ENCODE measurements at places on chromosomes 5 and 9. TPM values are rescaled to one million over a fixed set of nuclear protein-coding genes. Genes with fewer than 3 reads are reported as not detected.
A peak's percentile ranks its signal among the peaks of the same experiment; 100 is the strongest.

DNA sequence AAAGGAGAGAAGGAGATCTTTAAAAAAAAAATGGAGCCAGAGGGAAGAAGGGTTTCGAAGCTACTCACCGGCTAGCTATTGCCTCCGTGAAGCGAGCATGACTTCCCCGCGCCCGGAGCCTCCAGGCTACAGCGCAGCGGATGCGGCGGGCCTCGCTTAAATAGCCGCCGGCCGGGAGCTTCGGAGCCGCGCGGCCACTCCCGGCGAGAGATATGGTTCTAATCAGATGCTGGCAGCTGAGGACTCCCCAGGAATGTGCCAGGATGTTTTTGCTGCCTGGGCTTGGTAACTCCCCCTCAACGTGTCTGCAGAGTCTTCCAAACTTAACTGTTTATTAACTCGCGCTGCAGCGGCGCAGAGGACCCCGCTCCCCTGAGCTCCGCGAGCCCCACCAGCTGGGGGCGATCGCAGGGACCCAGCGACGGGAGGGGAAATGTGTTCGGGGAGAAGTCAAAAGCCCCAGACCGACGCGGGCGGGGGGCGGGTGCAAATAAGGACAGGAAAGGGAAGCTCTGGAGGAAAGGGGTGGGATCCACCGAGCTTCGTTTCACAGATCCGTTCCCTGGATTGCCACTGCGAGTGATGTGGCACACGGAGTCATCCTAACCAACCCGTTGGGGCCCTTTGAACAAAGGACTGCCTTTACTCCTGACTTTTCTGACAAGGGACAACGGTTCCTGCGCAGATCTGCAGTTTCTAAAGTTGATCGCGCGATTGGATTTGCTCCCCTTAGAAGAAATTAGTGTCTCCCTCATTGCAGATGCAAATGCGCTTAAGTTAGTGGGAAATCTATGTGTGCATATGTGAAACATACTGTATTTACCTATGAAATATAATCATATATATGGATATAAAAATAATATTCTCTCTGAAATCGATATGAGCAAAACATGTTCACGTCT, at the start of gene DAB2:
Gene DAB2, minus strand, starts transcription at position 245 of the 902 bp plus-strand sequence. CDS start 30,660 bp downstream, outside the sequence.
- no peaks in the 10 kb centered on the region for H3K36me3 ChIP-seq
- H3K27ac ChIP-seq: peak within 1 kb of the TSS; percentile 90
- peak within 1 kb of the TSS; percentile 77 for H3K4me3 ChIP-seq
- no peaks in the 10 kb centered on the region for H3K27me3 ChIP-seq
- DNase-seq: peak; percentile 97

The UIMC1 gene
- polyA plus RNA-seq: 23.4 TPM

DNA sequence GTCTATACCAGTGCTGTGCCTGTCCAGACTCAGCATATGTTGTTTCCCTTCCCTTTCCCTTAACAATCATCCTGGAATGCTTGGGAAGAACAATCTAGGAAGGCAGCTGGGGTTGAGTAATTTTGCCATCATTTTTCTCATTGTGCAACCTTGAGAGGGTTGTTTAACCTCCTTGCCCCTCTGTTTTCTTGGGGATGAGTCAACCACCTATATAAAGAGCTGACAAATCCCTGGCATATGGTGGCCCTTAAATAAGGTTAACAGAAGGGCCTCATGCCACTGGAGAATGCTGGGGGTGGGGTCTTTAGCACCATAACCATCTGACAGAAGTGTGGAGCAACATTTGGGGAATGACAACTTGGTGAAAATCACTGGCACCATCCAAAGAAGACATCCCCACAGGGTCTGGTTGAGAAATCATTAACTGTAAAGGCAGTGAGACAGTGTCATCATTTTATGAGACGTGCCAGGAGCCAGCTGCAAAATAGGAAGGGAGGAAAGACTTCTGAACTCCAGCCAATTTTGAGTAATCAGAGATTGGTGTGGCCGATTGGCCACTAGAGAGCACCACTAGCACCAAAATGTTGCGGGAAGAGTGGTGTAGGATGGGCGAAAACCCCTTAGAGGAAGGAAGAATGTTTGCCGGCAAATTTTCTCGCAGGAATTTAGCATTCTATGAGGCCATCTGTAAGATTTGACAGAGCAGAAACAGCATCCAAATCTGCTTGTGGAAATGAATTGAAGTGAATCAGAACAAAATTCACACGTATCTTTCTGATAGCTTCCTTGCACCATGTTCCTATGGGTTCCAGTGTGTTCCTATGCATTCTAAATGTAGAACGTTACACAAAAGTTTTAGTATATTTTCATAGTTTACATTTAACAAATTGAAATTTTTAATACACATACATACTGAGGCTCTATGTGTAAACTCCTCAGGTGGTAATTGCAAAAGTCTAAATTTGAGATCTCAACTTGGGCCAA, 113.8 kb downstream of the MSX2 start:
- peaks cover 6% of the 10 kb centered on the region for H3K4me1 ChIP-seq
- H3K36me3 ChIP-seq: no peaks in the 10 kb centered on the region
- DNase-seq: peak; percentile 77
- no peak overlapping the region for H3K27ac ChIP-seq
- H3K27me3 ChIP-seq: peaks cover 4% of the 10 kb centered on the region
- H3K4me3 ChIP-seq: no peak overlapping the region

- no peak within 1 kb of the TSS for H3K27ac ChIP-seq
- no peaks in the 10 kb centered on the region for H3K36me3 ChIP-seq
- peak within 1 kb of the TSS; percentile 56 for H3K4me3 ChIP-seq
- DNase-seq: peak; percentile 88
Observed at GRCh38 chr9:97038611-97039513, at the start of gene CTSV. Gene CTSV (minus strand): TSS chr9:97039142. CDS start chr9:97038043, 1,099 bp downstream.

- no peaks in the 10 kb centered on the region for H3K4me1 ChIP-seq
- no peaks in the 10 kb centered on the region for H3K36me3 ChIP-seq
- DNase-seq: no peak
Observed at GRCh38 chr5:174555726-174556125, 168.7 kb upstream of the MSX2 start.

DNA sequence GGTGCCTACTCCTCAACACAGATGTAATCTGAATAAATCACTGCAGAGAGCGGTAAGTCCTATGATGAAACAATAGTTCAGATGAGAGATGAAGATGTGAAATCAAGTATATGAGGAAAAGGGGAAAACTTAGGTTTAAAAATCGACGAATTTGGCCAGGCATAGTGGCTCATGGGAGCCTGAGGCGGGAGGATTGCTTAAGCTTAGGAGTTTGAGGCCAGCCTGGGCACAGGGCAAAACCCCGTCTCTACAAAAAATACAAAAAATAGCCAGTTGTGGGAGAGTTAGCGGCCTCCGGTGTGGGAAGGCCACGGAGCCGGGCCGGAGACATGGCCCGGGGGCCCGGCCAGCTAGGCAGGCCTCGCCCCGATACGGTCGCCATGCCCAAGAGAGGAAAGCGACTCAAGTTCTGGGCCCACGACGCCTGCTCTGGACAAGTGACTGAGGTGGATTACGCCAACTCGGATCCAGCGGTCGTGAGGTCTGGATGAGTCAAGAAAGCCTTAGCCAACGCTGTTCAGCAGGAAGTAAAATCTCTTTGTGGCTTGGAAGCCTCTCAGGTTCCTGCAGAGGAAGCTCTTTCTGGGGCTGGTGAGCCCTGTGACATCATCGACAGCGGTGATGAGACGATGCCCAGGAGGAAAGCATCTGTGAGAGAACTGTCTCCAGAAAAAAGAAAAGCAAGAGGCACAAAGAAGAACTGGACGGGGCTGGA, 62.8 kb upstream of the SUB1 start:
- H3K36me3 ChIP-seq: no peaks in the 10 kb centered on the region
- H3K4me3 ChIP-seq: no peak overlapping the region
- DNase-seq: peak; percentile 46

GRCh38 chr9:98583417-98583816, 125.3 kb downstream of the GABBR2 start:
- no peaks in the 10 kb centered on the region for H3K36me3 ChIP-seq
- peaks cover 9% of the 10 kb centered on the region for H3K27me3 ChIP-seq
- no peak overlapping the region for H3K27ac ChIP-seq
- no peak for DNase-seq
- no peak overlapping the region for H3K4me3 ChIP-seq

The FRMPD1 gene
- 11.2 TPM for polyA plus RNA-seq

The SLC25A2 gene
- polyA plus RNA-seq: 0.08 TPM

- H3K4me1 ChIP-seq: peaks cover 9% of the 10 kb centered on the region
- no peaks in the 10 kb centered on the region for H3K36me3 ChIP-seq
- H3K27me3 ChIP-seq: peaks cover 24% of the 10 kb centered on the region
- no peak for DNase-seq
- no peak overlapping the region for H3K4me3 ChIP-seq
- H3K27ac ChIP-seq: no peak overlapping the region
Observed at GRCh38 chr5:157464519-157465171, 4.6 kb downstream of the NIPAL4 start.

The GMCL2 gene
- 0.08 TPM for polyA plus RNA-seq

DNA sequence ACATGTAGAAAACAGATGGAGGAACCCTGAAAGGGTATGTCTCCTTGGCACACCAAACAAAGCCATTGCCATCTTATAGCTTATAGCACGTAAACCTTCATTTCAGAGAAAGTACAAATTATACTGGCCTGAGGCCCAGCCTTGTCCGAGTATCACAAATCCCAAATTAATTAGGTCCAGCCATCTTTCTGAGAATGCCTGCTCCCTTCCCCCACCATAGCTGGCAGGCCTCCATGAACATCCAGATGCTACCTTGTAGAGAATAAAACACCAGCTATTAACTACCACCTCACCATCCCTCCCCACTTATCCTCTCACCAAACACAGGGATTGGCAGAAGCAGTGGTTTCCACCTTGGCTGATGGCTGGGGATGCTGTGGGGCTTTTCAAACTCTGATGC, 224.0 kb downstream of the SPOCK1 start:
- peaks cover 6% of the 10 kb centered on the region for H3K4me1 ChIP-seq
- DNase-seq: no peak
- no peaks in the 10 kb centered on the region for H3K27me3 ChIP-seq
- H3K27ac ChIP-seq: no peak overlapping the region
- no peak overlapping the region for H3K4me3 ChIP-seq

- H3K4me3 ChIP-seq: no peak overlapping the region
- no peak overlapping the region for H3K27ac ChIP-seq
- DNase-seq: no peak
- H3K27me3 ChIP-seq: peaks cover 7% of the 10 kb centered on the region
Observed at GRCh38 chr5:135092476-135092875, 58.4 kb upstream of the PITX1 start.

DNA sequence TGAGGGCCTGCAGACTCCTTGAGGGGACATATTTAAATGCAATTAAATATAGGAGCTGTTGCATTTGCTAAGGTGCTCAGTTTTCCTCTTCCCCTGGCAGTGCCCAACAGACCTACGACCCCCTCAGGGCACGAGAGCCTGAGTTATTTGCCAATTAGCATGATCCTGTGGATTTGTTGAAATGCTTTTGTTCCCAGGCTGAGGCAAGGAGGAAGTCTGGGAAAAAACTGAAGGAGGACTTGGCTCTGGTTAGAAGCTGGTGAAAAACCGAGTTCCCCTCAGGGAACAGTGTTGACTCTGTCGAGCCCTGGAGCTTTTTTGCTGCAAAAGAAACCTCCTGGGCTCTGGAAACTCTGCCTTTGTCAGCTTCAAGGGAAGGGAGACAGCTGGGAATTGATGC, 103.6 kb upstream of the SHB start:
- H3K4me1 ChIP-seq: no peaks in the 10 kb centered on the region
- no peaks in the 10 kb centered on the region for H3K36me3 ChIP-seq
- peak; percentile 24 for DNase-seq
- H3K27ac ChIP-seq: no peak overlapping the region

DNA sequence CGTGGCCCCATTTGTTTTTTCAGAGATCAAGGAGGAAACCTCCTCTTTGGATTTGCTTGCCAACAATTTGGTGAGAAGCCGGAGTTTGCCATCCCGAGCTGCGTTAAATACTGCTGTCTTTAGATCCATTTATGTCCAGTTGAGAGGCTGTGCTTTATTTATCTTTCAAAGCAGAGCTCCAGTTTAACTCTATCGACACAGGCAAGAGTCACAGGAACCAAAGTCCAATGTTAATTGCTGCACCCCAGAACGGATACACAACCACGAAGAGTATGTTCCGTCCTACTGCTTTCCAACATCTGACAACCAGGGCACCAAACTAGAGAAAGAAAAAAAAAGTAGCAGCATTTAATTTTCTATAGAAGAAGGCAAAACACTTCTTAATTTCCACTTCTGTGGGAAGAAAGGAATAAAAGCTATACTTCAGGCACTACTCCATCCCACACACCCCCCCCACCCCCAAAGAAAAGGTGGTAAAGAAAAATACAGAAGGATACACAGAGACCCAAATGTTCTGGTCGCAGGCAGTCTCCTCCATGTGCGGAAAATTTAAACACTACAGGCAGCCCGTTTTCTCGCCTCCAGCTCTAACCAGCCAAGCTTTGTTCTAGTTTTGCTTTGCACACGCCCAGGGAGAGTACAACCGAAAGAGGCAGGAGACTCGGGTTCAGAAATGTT, 1.1 kb downstream of the FEM1C start:
- peak; percentile 84 for DNase-seq
- H3K4me3 ChIP-seq: peak overlapping the region; percentile 64
- H3K4me1 ChIP-seq: peaks cover 7% of the 10 kb centered on the region
- peaks cover 21% of the 10 kb centered on the region for H3K36me3 ChIP-seq
- H3K27me3 ChIP-seq: no peaks in the 10 kb centered on the region
- peak overlapping the region; percentile 96 for H3K27ac ChIP-seq

GRCh38 chr9:81633952-81634854, 55.1 kb downstream of the TLE1 start:
- H3K27me3 ChIP-seq: no peaks in the 10 kb centered on the region
- DNase-seq: no peak
- H3K36me3 ChIP-seq: peaks cover 19% of the 10 kb centered on the region
- H3K4me1 ChIP-seq: peaks cover 5% of the 10 kb centered on the region

DNA sequence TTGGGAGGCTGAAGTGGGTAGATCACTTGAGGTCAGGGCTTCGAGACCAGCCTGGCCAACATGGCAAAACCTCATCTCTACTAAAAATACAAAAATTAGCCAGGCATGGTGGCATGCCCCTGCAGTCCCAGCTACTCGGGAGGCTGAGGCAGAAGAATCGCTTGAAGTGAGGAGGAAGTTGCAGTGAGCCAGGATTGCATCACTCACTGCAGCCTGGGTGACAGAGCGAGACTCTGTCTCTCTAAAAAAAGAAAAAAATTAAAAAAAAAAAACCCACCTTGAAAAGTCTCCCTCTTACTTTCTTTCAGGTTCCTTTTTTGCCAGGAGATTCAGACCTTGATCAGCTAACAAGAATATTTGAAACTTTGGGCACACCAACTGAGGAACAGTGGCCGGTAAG, 34.2 kb downstream of the CDK7 start:
- H3K27me3 ChIP-seq: no peaks in the 10 kb centered on the region
- no peak overlapping the region for H3K27ac ChIP-seq
- no peak overlapping the region for H3K4me3 ChIP-seq
- peaks cover 22% of the 10 kb centered on the region for H3K36me3 ChIP-seq
- no peaks in the 10 kb centered on the region for H3K4me1 ChIP-seq

DNA sequence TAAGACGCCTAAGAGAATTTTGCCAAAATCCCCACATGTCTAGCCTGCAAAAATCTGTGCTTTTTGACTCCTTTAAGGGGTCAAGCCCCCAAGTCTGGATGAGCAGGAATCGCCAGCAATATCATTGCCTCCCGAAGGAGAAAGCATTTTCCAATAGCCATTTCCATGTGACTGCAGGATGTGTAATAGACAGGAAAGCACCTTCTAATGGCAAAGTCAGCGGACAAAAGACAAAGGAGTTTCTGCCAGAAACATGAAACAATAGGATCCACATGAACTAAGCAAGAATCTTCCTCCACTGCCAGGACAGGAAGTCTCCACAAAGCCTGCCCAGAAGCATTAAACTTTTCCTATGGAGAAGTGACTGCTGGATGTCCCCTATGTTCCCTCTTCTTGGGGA, 177.1 kb upstream of the PCSK5 start:
- peak overlapping the region; percentile 36 for H3K27ac ChIP-seq
- H3K36me3 ChIP-seq: no peaks in the 10 kb centered on the region
- no peak overlapping the region for H3K4me3 ChIP-seq
- H3K4me1 ChIP-seq: peaks cover 5% of the 10 kb centered on the region
- no peaks in the 10 kb centered on the region for H3K27me3 ChIP-seq
